ENCODE measurements at places on chromosomes 1 and 21. TPM values are rescaled to one million over a fixed set of nuclear protein-coding genes. Genes with fewer than 3 reads are reported as not detected.

The NFYC gene
- total RNA-seq: 41.3 TPM

DNA sequence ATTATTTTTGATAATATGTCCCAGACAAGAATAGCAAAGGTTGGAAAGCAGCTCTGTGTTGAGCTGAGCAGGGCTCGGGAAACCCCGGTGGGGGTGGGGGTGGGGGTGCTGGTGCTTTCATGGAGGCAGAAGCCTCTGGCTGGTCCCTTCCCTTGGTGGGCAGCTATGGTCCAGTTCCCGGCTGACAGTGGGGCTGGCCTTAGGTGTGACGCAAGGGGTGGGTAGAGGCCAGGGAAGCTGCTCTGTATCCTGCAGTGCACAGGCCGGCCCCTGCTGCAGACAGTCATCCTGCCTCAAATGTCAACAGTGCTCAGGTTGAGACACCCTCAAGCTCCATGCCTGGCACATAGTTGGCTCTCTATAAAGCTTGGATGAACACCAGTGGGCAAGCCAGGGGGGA is 8.9 kb downstream of the ACTL8 start:
- H3K27me3 ChIP-seq: peaks cover 37% of the 10 kb centered on the region
- no peaks in the 10 kb centered on the region for H3K4me1 ChIP-seq
- no peaks in the 10 kb centered on the region for H3K36me3 ChIP-seq
- no peak overlapping the region for H3K4me3 ChIP-seq
- DNase-seq: no peak

DNA sequence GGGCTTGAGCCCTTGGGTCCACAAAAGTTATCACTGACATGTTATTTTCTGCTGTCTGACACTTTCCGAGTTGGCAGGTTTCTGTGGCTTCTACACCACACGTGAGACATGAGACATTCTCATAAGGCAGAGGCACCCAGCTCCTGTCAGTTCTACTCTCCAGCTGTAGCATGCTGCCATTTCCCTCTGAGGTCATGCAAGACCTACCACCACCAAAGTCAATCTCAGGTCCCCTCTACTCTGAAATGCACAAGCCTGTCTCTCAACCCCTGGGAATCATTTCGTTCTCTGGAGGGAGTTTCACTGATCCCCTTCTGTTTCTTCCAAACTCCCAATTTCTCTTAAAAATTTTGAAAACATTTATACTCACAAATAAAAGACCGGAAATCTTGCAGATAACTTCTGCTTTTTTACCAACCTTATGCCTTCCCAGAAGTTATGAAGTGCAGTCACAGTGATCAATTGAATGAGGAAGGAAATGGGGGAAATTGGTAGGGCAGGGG is 39.5 kb upstream of the CR2 start:
- no peaks in the 10 kb centered on the region for H3K27me3 ChIP-seq
- no peak overlapping the region for H3K27ac ChIP-seq
- H3K36me3 ChIP-seq: no peaks in the 10 kb centered on the region
- H3K4me3 ChIP-seq: no peak overlapping the region

DNA sequence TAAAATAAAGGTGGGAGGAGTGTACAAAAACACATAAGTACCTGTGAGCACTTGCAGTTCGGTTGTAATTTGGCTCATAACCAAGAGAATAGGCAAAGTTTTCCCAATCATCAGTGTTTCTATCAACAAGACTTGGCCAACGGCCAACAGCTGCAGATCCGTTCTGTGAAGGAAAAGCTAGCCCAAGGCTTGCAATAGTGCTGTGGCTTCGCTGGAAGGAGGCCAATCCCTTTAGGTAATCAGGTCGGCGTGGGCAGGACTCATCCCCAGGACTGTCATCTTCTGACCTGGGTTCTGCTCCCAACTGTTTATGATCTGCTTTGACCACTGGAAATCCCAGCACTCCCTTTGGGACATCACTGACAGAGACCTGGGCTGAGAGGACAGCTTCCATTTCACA is 107.8 kb downstream of the LYST start:
- no peaks in the 10 kb centered on the region for H3K4me1 ChIP-seq
- H3K27me3 ChIP-seq: no peaks in the 10 kb centered on the region
- H3K4me3 ChIP-seq: no peak overlapping the region

DNA sequence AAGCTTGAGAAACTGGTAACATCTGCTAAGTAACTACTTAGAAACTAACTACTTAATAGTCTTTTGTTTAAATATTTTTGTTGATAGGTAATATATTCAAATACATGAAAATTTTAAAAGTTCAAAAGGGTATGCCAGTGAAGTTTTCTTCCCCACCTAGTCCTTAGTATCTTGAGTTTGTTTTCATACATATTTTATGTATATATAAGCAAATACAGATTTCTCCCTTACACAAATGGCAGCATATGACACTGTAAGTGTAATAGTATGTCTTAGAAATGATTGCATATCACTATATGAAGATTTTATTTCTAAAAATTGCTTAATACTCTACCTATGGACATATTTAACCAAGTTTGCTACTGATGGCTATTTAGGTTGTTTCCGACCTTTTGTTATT is 38.9 kb downstream of the MARK1 start:
- H3K27me3 ChIP-seq: no peaks in the 10 kb centered on the region
- H3K4me3 ChIP-seq: no peak overlapping the region
- no peaks in the 10 kb centered on the region for H3K4me1 ChIP-seq
- H3K36me3 ChIP-seq: no peaks in the 10 kb centered on the region

The RYR2 gene
- not detected for total RNA-seq

DNA sequence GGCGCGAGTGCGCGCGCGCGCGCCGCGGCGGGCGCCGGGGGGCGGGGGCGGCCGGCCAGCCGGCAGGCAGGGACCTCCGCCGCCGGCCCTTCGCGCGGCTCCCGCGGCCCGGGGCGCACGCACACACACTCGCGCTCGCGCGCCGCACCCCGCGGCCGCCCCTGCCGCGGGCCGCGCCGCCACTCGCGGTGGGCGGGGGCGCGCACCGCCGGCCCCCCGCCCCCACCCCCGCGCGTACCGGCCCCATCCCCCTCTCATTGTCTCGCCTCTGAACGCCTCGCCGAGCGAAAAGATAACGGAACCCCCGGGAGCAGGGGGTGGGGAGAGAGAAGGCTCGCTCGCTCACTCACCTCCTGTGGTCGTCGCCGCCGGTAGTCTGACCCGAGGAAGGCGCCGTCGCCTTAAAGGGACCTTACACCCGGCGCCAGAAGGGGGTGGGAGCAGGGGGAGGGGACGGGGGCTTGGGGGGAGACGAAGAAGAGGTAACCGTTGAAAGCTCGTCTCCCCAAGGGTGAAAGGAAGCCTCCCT is 428 bp downstream of the POGZ start:
- H3K27me3 ChIP-seq: no peaks in the 10 kb centered on the region
- peak overlapping the region; percentile 54 for H3K4me3 ChIP-seq
- H3K4me1 ChIP-seq: peaks cover 39% of the 10 kb centered on the region
- no peaks in the 10 kb centered on the region for H3K36me3 ChIP-seq
- peak; percentile 41 for DNase-seq
- peak overlapping the region; percentile 81 for H3K27ac ChIP-seq

GRCh38 chr1:207840380-207840779 is 70.5 kb downstream of the CD34 start:
- no peaks in the 10 kb centered on the region for H3K36me3 ChIP-seq
- H3K27me3 ChIP-seq: no peaks in the 10 kb centered on the region
- peaks cover 8% of the 10 kb centered on the region for H3K4me1 ChIP-seq

The SLC5A9 gene
- 12.5 TPM for total RNA-seq

The OR2L8 gene
- total RNA-seq: not detected

- no peak within 1 kb of the TSS for H3K27ac ChIP-seq
- H3K27me3 ChIP-seq: no peaks in the 10 kb centered on the region
These were observed at the start of gene RGS13 for GRCh38 chr1:192635939-192636338. Gene RGS13 (plus strand): TSS chr1:192636147. CDS start chr1:192644335, 8,188 bp downstream.

GRCh38 chr1:8580566-8580965 is 236.9 kb downstream of the RERE start:
- no peak overlapping the region for H3K4me3 ChIP-seq
- H3K36me3 ChIP-seq: peaks cover 18% of the 10 kb centered on the region
- H3K27me3 ChIP-seq: no peaks in the 10 kb centered on the region
- H3K4me1 ChIP-seq: peaks cover 8% of the 10 kb centered on the region

DNA sequence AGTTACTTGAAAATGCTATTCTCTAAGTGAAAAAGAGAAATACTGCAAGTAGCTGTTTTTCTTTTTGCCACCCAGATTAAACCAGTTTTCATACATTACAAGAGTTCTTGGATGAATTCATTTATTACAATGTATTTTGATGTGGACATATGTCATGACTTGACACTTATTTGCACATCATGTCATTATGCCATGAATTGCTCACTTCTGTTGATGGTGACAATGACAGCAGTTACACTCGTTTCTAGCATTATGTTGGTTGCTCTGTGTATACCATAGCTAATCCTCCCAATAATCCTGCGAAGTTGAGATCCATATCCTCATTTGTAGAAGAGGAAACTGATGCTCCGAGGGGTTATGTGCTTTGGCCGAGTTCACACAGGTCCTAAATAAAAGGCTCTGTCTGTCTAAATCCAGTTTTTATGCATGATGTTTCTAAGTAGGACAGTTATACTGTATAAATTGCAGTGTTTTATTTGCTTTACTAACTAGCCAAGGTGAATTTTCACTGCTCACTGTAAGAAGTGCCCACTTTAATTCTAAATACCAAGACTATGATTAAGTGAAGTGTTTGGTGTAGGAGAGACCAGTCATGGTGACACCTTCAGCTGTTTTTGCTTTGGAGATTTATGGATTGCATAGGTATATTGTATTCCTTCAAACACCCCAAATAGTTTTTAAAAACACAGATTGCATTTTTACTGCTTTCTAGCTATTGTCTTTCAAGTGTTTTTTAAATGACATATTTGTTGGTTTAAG is 56.7 kb downstream of the PRDM2 start:
- peaks cover 26% of the 10 kb centered on the region for H3K4me1 ChIP-seq
- no peaks in the 10 kb centered on the region for H3K27me3 ChIP-seq
- H3K4me3 ChIP-seq: no peak overlapping the region
- DNase-seq: no peak
- H3K36me3 ChIP-seq: no peaks in the 10 kb centered on the region

DNA sequence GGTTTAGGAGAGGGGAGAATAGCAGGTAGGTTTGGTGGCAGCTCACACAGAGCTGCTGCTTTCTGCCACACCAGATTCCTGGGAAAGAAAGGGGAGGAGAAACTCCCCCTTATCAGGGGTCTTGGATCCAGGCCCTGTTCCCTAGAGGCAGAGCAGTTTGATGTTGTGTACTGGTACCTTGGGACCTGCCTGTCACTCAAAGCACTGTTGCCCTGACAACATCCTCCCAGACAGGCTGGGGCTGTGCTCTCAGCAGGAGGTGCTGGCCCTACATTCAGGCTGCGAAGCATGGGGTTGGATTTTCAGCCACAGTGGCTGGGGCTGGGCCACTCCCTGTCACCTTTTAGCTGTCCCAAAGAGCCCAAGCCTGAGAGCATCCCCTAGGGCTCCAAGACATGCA is 188.0 kb downstream of the GRIK3 start:
- no peak for DNase-seq
- H3K4me1 ChIP-seq: no peaks in the 10 kb centered on the region
- no peak overlapping the region for H3K4me3 ChIP-seq
- no peaks in the 10 kb centered on the region for H3K36me3 ChIP-seq

The PIK3C2B gene
- total RNA-seq: 3.4 TPM

GRCh38 chr1:78440381-78440793 is 50.4 kb upstream of the PTGFR start:
- H3K4me1 ChIP-seq: no peaks in the 10 kb centered on the region
- no peaks in the 10 kb centered on the region for H3K27me3 ChIP-seq
- H3K4me3 ChIP-seq: no peak overlapping the region
- no peak overlapping the region for H3K27ac ChIP-seq
- H3K36me3 ChIP-seq: no peaks in the 10 kb centered on the region

The LYPD8 gene
- total RNA-seq: not detected

- H3K27me3 ChIP-seq: no peaks in the 10 kb centered on the region
- H3K27ac ChIP-seq: peak overlapping the region; percentile 71
- H3K4me3 ChIP-seq: peak overlapping the region; percentile 71
- peaks cover 40% of the 10 kb centered on the region for H3K4me1 ChIP-seq
These were observed 1.3 kb downstream of the DENND4B start for GRCh38 chr1:153945131-153945794.

The DCAF6 gene
- total RNA-seq: 24.7 TPM
